Dermis blood vessel endothelial cell (primary cell): ENCODE measurements at places on chromosomes 3 and 15. TPM values are rescaled to one million over a fixed set of nuclear protein-coding genes. Genes with fewer than 3 reads are reported as not detected.

DNA sequence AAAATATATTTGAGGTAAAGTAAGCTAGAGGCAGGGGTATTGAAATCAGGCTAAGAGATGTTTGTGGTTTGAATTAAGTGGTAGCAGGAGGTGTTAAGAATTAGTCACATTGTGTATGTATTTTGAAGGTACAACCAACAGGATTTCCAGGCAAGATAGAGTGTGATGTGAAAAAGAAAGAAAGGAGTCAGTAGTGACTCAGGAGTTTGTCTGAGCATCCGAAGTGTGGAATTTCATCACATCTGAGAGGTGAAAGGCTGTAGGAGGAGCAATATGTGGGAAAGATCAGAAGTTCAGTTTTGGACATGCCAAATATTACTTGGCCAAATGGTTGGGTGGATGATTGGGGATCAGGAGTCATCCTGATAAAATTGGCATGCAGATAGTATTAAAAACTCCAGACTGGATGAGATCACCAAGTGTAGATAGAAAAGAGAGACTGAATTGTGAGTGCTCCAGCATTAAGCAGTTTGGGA is 32.1 kb upstream of the EBLN2 start:
- peak; percentile 28 for DNase-seq

DNA sequence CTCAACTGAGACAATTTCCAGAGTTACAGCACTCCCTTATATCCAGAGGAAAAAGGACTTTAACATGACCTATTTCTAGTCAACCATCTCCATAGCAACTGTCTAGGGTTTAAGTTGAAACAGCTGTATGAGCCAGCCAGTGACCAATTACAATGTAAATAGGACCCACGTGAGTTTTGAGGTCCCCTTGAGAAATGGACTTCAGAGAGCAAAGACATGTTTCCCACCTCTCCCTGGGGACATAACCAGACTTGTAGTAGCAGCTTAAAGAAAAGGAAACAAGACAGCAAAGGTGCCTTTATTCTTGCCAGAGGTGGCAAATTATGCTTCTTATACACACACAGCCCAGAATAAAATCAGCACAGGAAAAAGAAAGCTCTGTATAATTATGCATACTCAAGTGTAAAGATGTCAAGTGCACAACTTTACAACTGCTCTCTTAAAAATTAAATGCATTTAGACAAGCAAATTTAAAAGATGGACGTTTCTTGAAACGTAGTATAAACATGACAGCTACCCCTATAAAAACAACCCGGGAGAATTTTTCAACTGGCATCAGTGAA is 40.2 kb downstream of the SUMF1 start:
- DNase-seq: peak; percentile 72

GRCh38 chr3:158085358-158085757 is 20.9 kb downstream of the SHOX2 start:
- no peak for DNase-seq

The ACTRT3 gene
- 3.6 and 4.7 TPM in 2 replicates for total RNA-seq

- DNase-seq: no peak
Observed at GRCh38 chr15:70025413-70026296, 72.1 kb downstream of the TLE3 start.

The ASB14 gene
- not detected in 2 replicates for total RNA-seq

DNA sequence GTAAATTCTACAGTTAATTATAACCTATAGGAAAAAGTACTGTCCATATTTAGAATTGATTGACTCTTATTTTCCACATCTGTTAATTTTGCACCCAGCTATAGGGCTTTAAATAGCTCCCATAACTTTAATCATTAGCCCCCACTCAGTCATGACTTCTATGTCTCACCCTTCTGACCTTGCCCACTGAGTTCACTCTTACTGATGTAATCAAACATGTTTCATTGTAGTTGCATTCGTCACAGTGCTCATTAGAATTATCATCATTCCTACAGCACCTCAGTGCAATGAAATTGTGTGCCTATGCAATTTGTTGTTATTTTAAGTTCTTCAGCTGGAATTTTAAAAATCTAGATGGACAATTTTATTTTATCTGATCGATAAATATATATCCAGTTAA is 151.4 kb downstream of the TIGIT start:
- DNase-seq: no peak

DNA sequence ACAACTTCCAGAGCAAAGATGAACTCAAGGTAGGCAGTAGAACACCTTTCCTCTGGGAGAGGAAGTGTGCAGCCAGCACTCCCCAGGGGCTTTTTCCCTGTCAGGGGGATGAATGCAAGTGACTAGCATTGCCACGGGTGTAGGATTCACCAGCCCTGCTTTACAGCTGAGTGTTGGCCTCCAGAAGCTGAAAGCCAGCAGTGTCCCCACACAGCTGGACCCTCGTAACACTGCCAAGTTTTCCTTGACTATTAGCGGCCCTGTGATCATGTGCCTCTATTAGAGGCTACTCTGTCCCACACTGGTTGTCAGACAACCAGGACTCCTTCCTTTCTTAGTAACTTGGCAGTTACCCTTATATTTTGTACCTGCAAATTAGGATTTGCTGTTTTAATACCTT is 104.9 kb upstream of the MANF start:
- no peak for DNase-seq

GRCh38 chr3:187025656-187026316 is 95.5 kb downstream of the ST6GAL1 start:
- DNase-seq: no peak

GRCh38 chr3:101119535-101119934 is 126.3 kb upstream of the ABI3BP start:
- DNase-seq: no peak

DNA sequence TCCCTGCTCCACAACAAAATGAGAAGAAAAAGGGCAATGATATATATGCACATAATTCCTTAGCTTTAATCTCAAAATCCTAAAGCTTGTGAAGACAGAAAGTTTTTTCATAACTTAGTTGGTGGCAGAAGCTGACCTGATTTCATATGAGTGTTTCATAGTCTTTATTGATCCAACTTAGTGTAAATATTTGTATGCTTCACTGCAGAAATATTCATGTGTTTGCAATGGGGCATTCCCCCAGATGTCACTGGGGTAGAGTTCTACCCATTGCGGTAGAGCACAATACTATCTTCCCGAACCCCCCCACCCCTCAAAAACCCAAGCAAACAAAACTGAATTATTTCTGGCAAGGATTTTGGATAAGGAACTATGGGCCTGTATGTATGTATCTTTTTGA is 221.2 kb downstream of the THRB start:
- no peak for DNase-seq

DNA sequence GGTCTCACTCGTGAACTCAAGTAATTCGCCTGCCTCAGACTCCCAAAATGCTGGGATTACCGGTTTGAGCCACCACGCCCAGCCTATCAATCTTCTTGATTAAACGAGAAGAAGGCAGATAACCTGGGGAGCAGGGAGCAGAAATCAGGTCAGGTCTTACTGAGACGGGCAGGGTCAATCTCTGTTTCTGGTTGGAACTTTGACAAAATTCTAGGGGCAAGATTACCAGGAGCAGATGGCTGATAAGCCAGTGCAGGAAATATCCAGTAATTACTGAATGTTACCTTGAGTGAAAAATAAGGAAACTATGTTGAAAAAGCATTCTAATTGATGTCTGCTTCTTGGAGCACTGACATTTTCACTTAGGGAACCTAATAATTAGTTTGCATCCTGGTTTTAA is 24.4 kb upstream of the GOLM2 start:
- no peak for DNase-seq

DNA sequence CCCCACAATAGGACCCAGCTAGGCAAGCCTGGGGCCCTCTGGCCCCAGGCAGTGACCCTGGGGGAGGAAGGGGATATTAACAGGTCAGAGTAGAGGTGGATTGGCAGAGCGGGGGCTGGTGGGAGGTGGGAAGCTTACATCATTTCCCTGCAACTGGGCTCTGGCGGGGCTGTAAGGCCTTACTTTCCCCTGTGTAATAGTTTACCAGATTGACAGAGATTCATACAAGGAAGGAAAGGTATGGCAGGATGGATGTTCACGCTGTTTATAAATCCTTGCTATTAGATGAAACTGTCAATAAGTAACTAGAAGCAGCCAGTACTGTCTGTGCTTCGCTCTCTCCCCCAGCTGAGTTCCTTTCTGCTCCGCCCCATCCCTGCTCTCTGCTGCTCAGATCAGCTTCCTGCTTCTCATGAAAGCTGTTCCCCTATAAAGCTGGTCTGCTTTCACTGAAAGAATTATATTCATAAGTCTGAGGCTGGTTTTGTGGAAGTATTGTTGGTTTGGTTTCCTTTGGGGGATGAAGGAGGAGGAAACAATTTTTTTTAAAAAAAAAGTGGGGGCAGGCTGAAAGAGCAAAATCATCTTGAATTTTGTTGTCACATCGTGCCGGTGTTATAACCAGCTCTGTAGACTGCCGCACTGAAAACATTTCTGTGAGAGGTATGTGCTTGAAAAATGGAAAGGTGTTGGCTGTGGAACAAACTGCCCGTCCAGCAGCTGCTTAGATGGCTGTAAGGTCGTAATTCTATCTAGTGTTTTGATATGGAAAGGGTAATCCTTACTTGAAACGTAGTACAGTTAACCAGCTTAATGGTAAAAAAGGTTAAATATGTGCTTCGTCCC is 76.4 kb downstream of the BBX start:
- peak; percentile 74 for DNase-seq

GRCh38 chr3:69014022-69014580 is 617 bp upstream of the EOGT start:
- DNase-seq: no peak

- DNase-seq: peak; percentile 77
Observed at GRCh38 chr3:197256836-197257444, 41.5 kb downstream of the DLG1 start.

The SLC9C1 gene
- total RNA-seq: 0.14 and 0.85 TPM in 2 replicates

The CLRN1 gene
- not detected in 2 replicates for total RNA-seq

DNA sequence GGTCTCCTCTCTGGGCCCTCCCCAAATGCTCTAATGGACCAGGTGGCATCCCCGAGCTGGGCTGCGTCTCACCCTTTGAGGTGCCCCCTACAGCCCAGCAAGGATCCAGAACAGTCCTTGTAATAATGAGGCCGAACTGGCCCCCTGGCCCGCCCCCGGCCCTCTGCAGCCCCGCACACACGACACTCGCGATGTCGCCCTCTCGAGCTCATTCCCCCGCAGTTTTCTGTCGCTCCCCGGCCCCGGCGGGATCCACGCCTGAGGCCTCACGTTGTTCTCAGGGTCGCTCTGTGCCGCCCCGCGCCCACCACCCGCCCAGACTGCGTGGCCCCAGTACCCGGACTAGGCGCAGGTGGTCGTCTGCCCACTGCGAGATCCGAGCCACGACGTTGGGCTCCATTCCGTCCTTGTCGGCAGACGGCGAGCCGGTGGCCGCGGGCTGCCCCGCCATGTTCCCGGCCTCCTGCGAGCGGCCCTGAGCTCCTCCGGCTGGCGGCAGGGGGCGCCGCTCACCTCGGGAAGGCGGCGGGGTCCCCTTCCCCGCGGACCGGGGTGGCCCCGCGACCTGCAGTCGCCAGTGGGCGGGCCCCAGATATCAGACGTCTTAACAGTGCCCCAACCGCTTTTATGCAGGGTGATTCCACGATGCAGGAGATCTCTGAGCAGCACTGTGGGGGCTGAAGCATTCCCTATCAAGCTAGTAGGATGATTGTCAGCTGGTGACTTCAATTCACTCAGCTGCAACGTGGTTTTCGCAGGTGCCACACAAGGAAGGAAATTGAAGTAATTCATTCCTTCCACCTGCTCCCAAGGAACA is at the start of gene C3orf33:
Gene C3orf33 (minus strand): TSS at position 477 of the 817 bp plus-strand sequence. CDS start 26 bp downstream, at position 451.
- DNase-seq: peak; percentile 79

DNA sequence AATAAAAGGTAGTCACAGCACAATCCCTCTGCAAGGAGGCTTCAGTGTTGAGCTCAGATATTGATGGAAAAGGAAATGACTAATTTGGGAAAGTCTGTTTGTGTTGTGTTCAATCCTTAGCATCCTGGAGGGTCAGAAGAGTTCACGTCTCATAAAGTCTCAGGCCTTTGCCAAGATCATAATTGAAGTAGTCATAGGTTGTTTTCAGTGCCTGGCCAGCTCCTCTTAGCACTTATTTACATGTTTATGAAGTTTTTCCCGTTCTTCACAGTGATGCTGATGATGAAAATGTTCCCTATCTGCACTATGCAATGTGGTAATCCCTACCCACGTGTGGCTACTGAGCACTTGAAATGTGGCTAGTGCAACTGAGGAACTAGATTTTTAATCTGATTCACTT is 61.6 kb upstream of the TGFBR2 start:
- peak; percentile 99 for DNase-seq

The PRTG gene
- 2.6 and 7.5 TPM in 2 replicates for total RNA-seq

DNA sequence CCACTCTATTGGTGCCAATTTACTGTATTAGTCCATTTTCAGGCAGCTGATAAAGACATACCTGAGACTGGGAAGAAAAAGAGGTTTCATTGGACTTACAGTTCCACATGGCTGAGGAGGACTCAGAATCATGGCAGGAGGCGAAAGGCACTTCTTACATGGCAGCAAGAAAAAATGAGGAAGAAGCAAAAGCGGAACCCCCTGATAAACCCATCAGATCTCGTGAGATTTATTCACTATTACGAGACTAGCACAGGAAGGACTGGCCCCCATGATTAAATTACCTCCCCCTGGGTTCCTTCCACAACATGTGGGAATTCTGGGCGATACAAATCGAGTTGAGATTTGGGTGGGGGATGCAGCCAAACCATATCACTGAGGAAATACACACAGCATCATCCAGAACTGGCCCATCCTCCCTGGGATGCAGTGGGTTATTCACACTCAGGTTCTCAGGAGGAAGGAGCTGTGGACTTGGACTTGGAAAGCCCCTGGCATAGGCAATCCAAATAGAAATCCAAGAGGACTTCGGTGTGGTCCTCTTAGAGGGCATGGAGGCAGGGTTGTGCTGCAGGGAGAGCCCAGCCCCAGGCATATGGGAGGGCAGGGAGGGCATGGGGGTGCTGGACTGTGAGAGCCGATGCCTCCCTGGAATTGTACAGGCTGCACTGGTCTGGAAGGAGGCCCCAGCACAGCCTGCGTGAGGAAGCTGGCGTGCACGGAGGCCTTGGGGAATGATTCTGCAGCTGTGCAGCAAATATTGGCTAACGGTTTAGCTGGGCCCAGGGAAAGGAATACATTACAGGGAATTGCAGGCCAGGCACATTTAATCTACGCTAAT is 62.9 kb downstream of the EFCAB12 start:
- DNase-seq: no peak

DNA sequence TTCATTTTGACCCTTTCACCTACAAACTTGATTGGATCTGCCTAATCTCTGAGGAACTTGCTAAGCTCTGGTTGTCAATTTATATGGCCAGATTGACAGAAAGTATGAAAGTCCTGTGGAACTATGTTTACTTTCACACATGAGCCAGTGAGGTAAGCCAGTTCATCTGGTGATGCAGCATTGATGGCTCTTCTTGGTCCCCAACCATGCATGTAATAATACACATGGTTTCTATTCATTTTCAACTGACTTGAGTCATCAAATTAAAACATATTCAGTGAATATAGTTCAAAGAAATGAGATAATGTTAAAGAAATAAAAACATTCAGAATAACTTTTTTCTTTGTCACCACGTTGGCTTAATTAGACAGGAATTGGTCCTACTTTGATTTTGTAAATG is 336.1 kb upstream of the THBS1 start:
- DNase-seq: no peak

GRCh38 chr3:123084192-123084591 is 17.4 kb downstream of the PDIA5 start:
- DNase-seq: peak; percentile 34
